ENCODE measurements at places on chromosomes 13 and 19.
A peak's percentile ranks its signal among the peaks of the same experiment; 100 is the strongest.

GRCh38 chr13:36293497-36293896 lies 4.1 kb downstream of the CCDC169 start:
- DNase-seq = no peak

GRCh38 chr13:40315416-40316064 lies 350.9 kb downstream of the FOXO1 start:
- no peak for DNase-seq

- DNase-seq = no peak
Observed at GRCh38 chr13:40979232-40979631, 39.9 kb downstream of the ELF1 start.

- DNase-seq = no peak
Observed at GRCh38 chr13:50094615-50095293, 79.5 kb downstream of the KCNRG start.

- DNase-seq = no peak
Observed at GRCh38 chr19:8332976-8333766, 9.9 kb downstream of the KANK3 start.

DNA sequence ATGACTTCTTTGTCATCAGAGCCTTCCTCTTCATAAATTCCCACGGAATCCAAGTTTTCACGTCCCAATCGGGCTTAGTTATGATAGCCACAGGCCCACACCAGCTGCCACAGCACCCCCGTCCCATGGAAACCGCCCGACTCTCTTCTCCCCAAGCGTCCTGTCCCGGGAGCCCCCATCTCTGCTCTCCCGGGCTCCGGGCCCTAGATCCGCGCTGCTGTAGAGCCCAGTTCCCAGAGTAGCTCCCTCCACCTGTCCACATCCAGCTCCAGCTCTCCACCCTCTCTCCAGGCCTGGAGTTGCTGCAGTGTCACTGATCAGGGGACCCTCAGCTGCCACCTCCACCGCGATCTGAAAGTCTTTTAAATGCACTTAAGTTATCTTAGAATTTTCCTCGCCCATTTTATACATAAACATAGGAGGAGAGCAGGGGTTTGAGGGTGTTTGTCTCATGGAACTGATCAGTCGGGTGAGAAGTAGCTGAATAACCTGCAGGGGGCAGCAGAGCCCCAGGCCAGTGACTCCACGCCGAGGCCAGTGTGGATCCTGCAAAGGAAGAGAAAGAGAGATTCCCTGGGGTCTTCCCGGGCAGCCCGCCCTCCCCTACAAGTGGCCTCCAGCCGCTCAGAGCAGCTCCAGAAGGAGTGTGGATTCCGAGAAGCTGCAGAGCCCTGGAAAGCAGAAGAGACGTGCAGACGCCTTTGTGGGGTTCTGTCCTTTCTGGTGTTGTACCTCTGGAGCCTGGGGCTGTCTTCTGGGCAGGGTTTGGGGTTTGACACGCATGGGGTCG lies 1.1 kb upstream of the ZNF763 start:
- DNase-seq = no peak

- no peak for DNase-seq
Observed at GRCh38 chr13:60754211-60755090, 357.4 kb downstream of the TDRD3 start.

- DNase-seq = no peak
Observed at GRCh38 chr13:23673354-23673753, 103.1 kb downstream of the TNFRSF19 start.

- DNase-seq = no peak
Observed at GRCh38 chr19:38719761-38720558, 24.3 kb downstream of the CAPN12 start.

GRCh38 chr13:101631395-101631794 lies 178.9 kb downstream of the ITGBL1 start:
- DNase-seq = no peak

- no peak for DNase-seq
Observed at GRCh38 chr13:99197117-99197651, 3.5 kb upstream of the UBAC2 start.

DNA sequence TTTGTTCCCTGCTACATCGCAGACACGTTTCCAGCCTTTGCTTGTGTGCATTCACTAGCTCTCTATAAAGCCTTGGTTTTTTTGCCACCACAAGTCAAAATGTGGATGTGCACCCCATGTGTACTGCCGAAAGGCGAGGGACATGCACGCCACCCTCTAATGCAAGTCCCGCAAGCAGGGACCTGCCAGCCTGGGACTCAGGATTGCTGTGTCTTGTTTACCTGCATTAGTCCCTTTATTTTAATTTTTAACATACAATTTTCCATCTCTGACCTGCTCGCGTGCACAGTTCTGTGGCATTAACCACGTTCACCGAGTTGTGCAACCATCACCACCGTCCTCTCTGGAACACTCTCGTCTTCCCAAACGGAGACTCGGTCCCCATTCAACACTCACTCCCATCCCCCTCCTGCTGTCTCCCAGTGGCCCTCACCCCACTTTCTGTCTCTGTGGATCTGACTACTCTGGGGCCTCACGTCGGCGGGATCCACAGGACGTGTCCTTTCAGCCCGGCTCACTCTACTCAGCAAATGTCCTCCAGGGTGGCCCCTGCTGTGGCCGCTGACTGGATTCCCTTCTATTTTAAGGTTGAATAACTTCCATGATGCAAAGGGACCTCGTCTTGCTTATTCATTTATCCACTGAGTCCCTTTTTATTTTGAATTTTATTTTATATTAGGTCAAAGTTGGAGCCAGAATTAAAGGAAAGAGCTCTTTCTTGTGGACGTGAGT lies 58.4 kb downstream of the RASA3 start:
- DNase-seq = no peak

DNA sequence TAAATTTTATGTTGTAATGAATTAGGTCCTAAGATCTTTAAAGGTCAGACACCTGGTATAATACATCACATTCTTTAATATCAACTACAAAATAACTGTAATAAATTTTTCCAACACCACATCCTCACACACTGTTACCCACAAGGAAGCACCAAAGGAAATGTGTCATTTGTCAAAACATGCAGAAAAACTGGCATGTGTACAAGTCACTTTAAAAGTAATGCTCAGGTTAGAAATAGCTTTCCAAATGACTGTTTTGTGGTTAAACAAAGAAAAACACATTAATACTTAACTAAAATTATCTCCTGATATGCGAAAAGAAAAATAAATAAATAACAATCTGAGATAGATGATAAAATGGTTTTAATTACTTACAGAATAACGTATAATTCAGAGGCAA lies 74.7 kb downstream of the MZT1 start:
- no peak for DNase-seq

DNA sequence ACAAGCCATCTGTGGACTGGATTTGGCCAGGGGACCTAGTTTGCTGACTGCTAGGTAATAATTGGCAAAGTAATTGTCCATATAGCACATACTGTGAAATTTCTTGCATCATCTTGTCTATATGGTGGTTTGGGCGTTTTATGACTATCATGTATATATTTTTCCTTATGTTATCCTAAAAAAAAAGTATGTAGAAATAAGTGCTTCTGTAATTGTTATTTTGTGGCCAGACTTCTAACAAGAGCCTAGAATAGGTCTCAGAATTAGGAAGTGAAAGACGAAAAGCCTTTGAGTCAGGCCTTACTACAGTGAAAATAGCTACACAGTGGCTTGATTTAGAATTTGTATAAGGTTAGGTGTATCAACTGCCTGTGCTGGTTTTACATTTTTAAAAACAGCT lies 4.2 kb downstream of the FNDC3A start:
- DNase-seq = no peak

- no peak for DNase-seq
Observed at GRCh38 chr19:41255171-41255570, 9.0 kb upstream of the HNRNPUL1 start.

DNA sequence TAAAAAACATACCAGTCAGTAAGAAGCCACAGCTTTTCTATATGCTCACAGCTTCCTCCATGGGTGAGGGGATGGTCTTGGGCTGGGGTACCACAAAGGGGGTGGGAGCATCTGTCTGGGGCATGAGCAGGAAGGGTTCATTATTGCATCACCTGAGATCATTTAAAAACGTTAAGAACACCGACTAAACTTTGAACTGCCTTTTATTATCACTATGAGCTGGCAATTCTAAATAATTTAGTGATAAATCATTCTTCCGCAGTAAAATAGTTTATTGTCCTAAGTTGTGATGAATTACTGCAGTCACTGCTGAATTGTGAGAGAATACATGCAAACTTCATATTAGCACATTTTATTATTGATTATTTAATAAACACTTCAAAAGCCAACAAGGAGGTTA lies 71.6 kb downstream of the KL start:
- no peak for DNase-seq

- DNase-seq = no peak
Observed at GRCh38 chr13:41897126-41897525, 63.8 kb downstream of the VWA8 start.

DNA sequence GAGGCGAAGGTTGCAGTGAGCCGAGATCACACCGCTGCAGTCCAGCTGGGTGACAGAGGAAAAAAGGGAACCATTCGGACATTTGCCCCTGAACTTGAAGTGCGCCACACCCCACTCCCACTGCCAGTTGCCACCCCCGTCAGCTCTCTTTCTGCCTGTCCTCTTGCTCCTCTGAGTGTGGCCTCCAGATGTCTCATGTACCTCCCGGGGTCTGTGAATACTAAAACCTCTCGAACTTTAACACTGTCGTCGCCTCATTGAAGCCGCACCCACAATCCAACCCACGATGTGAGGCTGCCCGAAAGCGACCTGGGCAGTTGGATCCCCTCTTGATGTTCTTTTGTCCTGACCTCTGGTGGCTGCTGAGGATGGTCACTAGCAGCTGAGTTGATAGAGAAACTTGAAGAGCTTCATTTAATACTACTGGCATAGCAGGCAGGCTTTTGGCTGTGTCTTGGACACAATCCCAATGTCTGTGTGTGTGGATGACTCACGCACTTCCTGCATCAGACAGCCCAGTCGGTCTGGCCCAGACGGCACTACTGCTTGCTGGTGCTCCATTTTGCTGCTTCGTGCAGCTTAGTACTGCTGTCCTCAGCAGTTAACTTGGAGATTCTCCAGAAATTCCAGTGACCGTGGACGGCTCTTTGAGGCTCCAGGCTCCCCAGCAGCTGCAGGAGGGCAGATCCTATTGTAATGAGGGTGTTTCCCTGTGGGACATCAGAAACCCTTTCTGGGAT lies 4.2 kb downstream of the FPR3 start:
- peak; percentile 85 for DNase-seq

GRCh38 chr13:99370481-99371275 lies 63.5 kb upstream of the GPR183 start:
- no peak for DNase-seq

DNA sequence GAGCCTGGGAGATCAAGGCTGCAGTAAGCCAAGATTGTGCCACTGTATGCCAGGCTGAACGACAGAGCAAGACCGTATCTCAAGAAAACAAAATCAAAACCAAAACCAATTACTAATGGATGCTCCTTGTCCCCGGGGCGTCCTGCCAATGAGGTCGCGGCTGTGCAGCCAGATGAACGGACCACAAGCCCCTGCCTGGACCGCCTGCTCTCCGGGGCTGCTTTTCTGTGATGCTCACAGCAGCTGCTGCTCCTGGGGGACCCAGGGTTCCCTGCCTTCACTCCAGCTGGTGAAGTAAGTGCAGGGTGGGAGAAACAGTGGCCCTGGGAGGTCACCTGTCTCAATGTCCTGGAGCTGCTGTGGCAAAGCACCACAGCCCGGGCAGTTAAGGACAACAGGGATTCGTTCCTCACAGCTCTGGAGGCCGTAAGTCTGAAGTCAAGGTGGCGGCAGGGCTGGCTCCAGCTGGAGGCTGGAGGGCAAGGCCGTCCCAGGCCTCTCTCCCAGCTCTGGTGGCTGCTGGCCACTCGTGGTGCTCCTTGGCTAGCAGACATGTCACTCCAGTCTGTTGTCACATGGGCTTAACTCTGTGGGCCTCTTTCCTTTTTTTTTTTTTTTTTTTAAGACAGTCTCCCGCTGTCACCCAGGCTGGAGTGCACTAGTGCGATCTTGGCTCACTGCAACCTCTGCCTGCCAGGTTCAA lies 10.1 kb downstream of the COPE start:
- DNase-seq = no peak

- no peak for DNase-seq
Observed at GRCh38 chr13:30810261-30810701, 74.9 kb downstream of the ALOX5AP start.

DNA sequence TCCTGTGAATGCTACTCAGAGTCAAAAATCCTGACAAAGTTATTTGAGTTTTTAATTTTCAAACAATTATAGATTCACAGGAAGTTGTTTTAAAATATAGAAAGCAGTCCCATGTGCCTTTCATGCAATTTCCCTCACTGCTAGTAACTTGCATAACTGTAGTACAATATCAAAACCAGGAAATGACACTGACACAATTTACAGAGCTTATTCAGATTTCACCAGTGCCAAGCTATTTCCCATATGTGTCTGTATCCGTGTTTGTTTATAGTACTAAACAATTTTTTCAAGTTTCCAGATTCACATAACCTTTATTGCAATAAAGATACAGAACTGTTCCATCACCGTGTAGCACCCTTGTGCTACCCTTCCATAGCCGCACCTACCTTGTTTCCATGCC lies 934.6 kb downstream of the PCDH17 start:
- DNase-seq = no peak

- no peak for DNase-seq
Observed at GRCh38 chr13:29936051-29936813, 85.8 kb upstream of the UBL3 start.

- DNase-seq = no peak
Observed at GRCh38 chr13:95620030-95620824, 24.3 kb downstream of the DZIP1 start.

- no peak for DNase-seq
Observed at GRCh38 chr19:1850809-1851653, 2.7 kb upstream of the REXO1 start.

DNA sequence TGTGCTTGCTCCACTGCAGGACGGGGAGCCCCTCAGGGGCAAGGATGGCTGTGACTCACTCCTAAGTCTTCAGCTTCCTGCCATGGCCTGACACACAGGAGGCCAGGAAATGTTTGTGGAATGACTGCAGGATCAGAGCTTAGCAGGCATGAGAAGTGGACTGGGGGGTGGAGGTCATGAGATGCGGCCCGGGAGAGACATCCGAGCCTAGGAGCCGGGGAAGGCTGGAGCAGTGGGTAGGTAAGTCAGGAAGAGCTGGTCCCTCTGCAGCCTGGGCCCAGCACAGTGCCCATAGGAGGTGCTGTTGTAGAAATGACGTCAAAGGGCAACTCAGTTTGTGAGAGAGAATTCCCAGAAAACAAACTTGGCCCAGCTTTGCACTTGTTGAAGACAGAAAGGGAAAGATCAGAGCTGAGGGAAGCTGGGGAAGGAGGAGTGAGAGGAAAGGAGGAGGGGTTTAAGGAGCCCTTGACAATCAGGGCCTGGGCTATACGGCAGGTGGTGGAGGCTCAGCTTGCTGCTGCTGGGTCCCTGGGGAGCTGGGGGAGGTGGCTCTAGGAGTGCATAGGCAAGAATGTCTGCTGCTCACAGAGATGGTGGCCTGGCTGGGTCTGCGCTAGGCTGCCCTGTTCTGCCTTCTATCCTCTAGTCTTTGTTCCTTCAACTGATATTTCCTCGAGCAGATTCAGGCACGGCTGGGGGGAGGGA lies 18.5 kb downstream of the POU2F2 start:
- DNase-seq = peak; percentile 91

DNA sequence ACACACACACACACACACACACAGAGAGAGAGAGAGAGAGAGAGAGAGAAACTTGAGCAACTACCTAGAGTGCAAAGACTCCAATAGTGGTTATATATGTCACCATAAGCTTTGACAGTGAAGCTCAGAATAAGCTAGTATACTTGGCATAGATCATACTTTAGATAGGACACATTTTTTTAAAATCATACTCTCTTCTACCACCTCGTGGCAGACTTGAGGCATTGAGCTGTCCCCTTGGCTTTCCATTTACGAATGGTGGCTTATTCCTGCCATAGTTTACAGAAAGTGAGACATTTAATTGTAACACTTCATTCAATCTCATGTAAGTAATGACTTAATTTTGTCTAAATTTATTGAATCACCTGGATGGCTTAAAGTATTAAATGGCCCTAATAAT lies 108.2 kb downstream of the EDNRB start:
- no peak for DNase-seq

Measured in RWPE2 (cell line).